ENCODE measurements at places on chromosomes 11 and 22.

GRCh38 chr11:32885556-32885955 lies 7.1 kb upstream of the QSER1 start:
- no peak for DNase-seq

DNA sequence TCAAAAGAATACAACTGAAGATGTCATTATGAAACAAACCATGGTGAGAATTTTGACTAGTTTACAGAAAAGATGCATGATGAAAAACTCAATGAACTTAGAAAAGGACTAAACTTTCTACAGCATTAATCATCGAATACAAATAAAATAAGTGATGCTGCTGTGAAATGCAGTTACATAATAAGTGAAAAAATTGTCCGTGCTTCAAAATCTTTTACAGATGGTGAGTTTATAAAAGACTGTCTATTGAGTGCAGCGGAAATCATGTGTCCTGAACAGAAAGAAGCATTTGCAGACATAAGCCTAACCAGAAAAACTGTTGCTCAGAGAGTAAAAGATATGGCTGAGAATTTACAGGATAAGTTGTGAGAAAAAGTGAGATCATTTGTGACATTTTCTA lies 33.8 kb downstream of the NEAT1 start:
- DNase-seq = no peak

DNA sequence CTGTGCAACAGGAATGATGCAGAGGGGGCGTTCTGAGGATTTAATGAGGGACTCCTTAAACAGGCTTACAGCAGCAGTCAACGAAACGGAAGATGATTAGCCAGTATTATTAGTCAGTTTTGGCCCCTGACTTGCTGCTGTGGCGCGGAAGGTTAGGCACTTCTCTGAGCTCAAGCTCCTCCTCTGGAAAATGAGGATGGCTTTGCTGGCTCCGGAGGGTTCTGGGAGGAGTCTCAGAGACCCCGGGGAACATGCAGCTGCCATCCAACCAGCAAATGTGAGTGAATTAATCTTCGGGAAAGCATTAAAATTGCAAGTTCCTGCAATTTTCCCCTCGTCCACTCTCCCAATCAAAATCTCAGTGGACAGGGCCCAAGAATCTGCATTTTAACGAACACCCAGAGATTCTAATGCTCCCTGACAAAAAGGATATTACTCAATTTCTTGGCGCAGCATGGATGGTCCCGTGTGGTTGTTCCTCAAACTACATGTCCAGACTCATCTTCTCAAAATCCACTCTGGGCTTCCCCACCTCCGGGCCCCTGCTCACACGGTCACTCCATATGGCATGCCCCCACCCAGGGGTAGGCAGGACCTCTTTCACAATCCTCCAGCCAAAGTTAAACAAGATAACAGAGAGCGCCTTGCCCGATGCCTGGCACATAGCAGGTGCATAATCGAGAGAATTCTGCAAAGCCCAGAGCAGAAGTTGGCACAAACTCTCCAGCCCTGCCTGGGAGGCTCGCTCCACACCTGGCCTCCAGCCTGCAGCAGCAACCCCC lies 6.4 kb downstream of the ELFN2 start:
- no peak for DNase-seq

DNA sequence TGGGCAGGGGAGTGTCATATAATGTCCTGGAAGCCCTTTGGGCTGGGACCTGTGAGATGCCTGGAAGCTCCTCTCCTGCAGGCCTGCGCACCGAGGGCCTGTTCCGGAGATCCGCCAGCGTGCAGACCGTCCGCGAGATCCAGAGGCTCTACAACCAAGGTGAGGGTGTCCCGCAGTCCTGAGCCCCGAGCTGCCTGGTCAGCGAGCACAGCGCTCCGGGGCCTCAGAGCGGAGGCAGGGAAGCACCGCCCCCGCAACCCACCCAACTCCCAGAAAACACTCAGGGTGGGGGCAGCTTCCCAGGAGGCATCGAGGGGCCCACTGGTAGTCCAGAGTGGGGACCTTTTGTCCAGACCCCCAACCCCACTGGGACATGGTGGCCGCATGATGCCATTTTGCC lies 95.5 kb downstream of the ARHGAP8 start:
- no peak for DNase-seq

DNA sequence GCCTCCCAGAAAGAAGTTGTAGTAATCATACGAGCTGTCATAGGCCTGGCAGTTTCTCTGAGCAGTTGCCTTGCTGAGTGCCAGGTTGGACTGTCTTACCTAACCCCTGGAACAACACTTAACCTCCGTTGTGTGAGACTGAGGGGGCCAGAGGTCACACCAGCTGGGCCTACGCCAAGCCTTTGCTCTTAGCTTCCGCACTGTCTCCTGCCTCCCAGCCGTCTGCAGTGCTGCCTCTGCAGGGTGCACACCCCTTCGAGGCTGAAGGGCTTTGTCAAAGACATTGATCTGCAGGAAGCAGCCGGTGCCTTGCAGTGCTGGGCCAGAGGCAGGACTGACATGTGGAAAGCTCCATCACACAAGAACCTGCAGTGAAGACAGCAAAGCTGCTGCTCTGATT lies 16.7 kb downstream of the TAB1 start:
- no peak for DNase-seq

DNA sequence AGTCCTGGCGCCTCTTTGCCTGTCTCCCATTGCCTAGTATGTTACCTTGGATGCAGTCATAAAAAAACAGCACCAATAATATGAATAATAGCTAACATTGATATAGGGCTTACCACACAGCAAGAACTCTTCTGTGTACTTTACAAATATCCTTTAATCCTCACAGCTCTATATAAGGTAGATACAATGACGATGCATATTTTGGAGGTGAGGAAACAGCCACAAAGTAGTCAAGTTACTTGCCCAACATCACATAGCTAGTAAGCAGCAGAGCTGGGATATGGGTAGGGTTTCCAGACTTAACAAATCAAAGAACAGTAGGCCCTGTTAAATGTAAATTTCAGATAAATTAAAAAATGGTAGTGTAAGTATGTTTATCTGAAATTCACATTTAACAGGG lies 128.8 kb downstream of the ST3GAL4 start:
- DNase-seq = no peak

- DNase-seq = no peak
Observed at GRCh38 chr11:124278261-124278660, 22.1 kb downstream of the OR8G5 start.

DNA sequence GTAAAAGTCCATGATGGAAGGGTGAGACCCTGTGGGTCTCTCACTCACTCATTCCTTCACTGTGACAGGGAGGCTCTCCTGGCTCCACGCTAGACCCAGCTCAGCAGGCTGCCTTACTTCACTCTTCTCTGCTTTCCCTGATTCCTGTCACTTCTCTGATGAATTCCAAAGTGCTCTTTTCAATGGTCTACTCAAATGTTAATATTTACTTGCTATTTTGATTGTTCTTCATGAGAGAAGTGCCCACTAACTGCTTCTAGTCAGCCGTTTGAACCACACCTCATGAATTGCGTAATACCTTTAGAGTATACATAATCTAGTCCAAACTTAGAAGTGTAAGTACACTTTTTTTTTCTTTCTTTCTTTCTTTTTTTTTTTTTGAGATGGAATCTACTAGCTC lies 1350.2 kb upstream of the RAG2 start:
- DNase-seq = no peak

DNA sequence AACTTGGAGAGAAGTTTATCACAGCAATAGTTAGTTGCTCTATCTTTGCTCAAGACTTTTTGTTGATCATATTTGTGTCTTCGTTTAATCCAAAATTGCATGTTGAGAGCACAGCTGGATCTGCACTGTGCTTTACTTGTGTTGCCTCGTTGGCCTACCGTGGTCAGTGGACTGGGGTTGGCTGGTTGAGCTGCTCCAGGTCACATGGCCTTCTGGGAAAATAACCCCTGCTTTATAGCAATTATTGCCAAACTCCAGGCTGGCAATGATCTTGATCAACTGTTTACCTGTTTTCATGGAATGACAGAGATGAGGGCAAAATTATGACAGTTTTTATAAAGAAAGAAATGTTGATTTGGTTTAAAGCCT lies 5.7 kb upstream of the PLET1 start:
- DNase-seq = no peak
